ENCODE measurements at places on chromosomes 3 and 15.
A peak's percentile ranks its signal among the peaks of the same experiment; 100 is the strongest.

DNA sequence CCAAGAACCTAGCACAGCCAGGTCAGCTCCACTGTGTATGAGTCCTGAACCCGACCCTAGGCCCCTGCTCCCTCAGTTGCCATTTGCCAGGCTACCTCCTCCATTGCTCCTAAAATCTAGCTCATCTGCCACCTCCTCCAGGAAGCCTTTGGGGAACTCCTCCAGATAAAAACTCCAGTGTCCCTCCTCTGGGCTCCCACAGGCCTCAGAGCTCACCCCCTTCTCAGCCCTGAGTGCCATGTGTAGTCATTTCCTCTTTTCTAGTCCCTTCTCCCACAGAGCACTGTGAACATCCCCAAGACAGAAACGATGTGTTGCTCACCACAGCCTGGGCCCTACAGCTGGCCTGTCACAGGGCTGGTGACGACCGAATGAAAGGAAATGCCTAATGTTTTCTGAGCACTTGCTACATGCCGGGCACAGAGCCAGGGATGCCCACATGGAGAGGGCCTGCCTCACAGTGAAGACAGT, 61.0 kb downstream of the IQSEC1 start:
- ATAC-seq: peak; percentile 60

DNA sequence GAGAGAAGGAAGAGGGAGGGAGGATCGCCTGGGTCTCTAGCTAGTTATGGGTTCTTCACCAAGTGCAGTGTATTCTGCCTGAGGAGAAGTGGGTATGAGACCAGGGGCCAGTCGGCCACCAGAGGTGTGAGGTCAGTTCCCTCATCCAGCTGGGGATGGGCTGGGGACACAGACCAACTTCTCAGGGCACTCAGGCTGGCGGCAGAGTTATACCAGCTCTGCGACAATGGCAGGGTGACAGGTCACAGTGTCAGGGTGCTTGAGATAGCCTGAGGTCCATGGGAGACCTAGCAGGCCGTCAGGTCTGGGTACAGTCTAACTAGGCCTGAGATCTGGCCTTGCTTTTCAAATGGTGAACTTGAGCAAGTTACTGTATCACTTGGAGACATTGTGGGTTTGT, 31.4 kb upstream of the PLXNA1 start:
- no peak for ATAC-seq

DNA sequence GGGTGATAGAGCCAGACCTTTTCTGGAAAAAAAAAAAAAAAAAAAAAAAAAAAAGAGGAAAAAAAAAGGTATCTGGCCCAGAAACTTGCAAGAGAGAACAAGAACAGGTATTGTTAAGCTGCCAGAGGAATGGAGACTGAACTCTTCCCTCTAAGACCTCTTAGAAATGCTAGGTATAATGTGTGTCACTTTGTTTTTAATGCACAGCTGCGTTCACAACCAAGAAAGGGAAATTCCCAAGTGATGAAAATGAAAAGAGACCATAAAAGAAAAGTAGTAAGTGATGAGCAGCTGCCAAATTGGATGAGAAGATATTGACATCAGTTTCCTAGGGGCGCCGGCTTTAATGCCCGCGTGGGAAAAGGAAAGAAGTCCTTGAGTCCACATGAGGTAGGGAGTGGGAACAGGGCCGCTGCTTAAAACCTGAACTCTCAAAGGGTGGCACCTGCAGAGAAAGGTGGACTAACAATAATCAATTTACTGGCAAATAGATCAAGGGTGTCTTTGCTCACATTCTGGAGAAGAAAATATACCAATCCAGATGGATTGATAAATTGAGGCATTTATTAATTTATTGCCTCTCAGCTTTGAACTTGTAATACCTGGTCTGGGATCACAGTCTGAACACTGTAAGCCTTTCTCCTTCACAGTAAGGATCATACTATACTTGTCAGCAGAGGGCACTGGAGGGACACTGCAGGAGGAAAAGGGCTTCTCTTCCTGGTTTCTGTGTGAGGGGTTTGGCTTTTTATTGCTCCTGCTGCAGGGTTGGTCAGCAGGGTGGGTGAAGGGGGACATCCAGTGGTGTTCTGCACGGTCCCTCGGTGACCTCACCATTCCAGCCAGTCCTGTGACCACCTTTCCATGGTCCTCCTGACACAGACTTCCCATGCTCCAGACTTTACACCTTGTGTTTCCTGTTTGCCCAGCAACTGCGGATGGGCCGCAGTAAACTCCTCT, 131.6 kb downstream of the AQP9 start:
- peak; percentile 56 for ATAC-seq

DNA sequence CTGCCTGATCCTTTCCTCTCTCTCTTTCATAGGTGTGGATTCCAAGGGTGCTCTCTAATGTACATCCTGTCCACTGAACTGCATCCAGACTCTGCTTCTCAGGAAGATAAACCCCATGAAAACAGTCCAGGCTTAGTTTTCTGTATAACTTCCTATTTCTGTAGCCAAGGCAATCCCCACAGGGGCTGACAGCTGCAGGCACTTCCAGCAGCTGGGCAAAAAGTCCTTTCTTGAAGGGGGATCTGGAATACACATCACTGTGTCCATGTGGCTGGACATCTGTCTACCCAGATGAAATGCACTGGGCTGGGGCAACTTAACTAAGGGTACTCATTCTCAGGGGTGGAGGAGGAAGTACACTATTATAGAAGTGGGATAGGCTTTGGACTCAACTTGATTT, 72.2 kb downstream of the NR1D2 start:
- ATAC-seq: no peak

DNA sequence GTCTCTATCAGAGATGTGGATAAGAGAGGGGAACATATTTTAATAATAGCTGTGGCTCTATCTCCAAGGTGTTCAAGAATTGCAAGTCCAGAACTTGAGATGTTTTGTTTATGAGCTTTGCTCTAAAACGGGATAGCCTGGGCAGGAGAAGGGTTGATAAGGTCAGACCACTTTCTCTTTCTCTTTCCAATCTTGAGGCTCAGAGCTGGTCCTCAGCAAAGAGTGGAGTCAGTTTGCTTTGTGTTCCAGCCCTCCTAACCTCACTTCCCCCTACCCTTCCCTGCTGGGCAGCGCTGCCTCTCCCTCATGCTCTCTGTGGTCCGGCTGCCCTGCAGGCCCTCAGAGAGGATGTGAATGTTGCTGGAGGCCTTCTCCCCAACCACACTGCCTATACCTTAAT, 13.8 kb downstream of the KLHL6 start:
- ATAC-seq: peak; percentile 33

Measured in activated CD4-positive, CD25-positive, alpha-beta regulatory T cell treated with anti-CD3 and anti-CD28 coated beads, Interleukin-2, amount 50 U/mL, for 24 hours (primary cell).